Posterior cingulate gyrus (tissue), 11 donors: ENCODE measurements at places on chromosomes 3 and 15.

DNA sequence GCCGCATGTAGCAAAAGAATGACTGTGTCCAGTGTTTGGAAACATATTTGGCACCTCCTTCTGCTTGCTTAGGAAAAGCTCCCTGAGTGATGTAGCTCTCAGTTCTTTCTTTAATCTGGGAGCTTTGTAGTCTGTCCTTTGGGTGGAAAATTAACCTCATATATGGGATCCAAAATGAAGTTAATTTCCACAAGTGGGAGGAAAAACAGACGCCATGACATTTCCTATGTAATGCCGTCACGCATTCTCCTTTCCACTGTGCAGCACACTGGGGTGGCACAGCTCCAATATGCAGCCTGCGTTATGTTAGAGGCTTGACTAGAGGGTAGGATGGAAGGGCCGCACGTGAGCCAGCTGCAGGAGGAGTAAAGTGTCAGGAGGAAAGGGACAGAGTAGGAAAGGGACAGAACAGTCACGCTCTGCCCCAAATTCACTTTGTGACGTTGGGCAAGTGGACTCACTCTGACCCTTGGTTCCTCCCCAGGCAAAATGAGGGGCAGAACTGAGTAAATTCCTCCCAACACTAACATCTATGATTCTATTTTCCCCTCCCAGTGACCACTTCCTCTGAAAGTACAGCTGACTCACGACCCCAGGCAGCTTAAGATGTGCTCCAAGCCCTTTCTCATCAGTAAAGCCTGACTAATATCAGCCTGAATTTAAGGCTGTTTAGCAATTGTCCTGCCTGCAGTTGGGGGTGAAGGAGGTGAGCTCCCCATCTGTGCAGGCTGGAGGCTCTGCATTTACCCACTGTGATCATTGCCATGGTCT lies 176.5 kb upstream of the PFN2 start:
- DNase-seq: no peak

- DNase-seq: no peak
These were observed 353.0 kb downstream of the MAGI1 start for GRCh38 chr3:65685621-65686235.

DNA sequence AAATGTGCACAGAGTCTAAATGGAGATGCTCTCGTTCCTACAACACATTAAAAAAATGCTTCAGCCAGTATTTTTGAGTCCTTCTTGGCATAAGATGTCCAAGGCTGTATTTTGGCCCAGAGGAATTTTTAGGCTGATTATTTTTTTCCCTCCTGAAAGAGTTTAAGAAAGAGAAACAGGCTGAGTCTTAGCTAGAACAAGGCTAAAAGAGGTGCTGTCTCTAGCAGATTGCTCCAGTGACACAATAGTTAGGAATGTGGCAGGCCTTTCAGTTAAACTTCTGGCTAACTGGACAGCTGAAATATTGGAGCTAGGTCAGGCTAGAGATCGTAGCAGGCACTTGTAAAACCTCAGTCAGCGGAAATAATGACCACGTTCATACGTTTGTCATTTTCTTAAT lies 271.4 kb upstream of the RARB start:
- DNase-seq: no peak

DNA sequence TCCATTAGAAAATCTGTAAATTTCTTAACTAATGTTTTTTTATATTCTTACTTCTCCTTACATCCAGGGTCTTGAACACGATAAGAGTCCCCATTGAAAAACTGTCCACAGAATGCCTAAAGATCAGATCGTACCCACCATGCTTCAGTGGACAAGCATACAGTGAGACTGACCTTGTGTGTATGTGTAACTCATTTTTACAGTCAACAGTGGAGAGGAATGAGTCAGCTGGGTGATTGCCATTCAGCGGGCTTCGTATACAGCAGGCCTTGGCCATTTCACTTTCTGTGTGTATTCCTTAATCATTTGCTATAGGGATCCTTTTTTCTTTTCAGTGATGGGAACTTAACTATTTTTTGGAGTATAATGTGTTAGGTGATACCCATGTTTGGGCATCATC lies 10.6 kb downstream of the PARP14 start:
- no peak for DNase-seq

DNA sequence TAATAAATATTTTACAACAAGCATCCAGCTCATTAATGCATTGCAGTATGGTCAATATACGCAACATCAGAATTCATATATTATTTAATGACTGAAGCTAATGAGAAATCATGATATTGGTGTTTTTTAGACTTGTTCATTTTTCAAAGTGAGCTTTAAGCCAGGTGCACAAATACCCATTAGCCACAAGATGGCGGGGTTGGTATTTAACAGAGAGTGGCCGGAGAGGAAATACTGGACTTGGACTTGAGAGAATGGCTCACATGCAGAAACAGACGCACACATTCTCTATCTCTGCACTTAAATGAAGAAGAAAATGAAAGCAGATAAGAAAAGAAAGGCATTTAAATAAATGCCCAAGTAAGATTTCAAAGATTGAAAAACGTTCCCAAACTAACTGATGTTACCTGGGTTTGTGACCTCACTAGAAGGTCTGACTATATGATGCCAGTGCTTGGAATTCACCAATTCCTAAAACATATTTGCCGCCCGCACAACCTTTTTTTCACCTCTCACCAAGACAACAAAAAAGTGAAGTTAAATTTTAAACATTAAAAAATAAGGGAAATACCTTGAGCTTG lies 21.2 kb upstream of the CRBN start:
- DNase-seq: peak; percentile 78

GRCh38 chr3:183151086-183151485 lies 11.4 kb downstream of the LAMP3 start:
- DNase-seq: no peak

- DNase-seq: peak; percentile 56
These were observed 21.4 kb downstream of the ROPN1B start for GRCh38 chr3:125990253-125990970.

GRCh38 chr15:54481819-54482218 lies 503.6 kb downstream of the UNC13C start:
- DNase-seq: no peak

DNA sequence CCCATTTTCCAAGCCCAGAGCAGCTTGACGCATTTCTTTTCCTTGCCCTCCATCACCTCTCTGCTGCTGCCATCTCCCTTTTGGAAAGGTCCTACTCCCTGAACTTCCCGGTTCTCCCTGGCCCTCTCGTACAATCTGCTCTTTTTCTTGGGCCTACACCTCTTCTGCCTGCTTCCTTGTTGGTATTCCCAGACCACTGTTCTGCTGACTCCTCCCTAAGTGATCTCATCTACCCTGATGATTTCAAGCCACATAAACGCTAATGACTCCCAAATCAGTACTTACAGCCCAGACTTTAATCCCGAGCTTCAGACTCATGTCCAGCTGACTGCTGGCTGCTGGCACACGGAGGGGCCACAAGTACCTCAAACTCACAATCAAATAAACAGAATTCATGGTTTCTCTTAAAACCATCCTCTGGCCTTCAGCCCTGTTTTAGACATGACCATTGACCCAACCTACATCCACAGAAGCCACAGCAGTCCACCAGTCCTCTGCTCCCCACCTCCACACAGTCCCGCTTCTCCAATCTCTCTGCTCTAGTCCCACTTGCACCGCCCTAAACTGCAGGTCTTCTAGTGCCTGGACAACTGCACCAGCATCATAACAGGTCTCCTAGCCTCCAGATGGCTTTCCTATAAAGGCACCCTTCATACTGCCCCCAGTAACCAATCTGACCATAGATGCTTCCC lies 57.6 kb downstream of the AAGAB start:
- DNase-seq: no peak

GRCh38 chr3:14216257-14217048 lies 37.8 kb downstream of the LSM3 start:
- DNase-seq: peak; percentile 86

DNA sequence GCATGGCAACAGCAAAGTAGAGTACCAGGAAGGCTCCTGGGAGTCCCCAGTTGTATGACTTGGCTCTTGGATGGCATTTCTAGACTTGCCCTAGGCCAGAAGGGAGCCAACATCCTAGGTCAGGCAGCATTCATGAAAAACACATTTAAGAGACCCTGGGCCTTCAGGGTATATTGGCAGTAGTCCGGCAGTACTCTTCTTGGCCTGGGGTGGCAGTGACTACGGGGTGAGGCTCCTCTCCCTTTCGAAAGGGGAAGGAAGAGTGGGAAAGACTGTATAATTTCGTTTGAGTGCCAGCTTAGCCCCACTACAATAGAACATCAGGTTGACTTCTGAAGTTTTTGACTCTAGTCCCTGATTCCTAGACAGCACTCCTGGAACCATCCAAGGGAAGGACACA lies 136.4 kb downstream of the ZIC4 start:
- DNase-seq: no peak

- no peak for DNase-seq
These were observed 116.6 kb upstream of the IQSEC1 start for GRCh38 chr3:13189639-13190377.

DNA sequence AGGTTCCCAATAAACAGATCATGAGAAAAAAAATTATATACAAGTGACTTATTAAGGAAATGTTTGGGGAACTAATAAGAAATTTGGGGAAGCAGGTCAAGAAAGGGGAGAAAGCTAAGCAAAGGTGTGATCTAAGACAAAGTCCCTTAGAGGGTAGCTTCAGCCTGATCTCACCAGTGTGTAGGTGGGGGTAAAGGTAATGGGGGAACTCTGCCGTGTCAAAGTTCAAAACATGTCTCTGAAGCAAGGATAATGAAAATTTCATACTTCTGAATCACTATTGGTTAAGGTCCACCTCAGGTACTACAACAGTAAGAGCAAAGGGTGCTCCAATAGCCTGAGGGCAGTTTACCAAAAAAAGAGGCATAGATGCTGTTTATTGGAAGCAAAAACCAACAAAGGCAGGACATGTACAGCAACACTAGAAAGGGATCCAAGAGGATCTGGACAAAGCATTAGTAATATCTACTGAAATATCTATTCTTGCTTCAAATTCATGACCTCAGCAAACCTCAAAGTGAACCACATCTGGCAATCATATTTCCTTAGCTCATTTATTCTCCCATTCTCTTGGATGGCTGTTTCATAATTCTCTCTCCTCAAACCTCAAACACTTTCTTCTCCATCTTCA lies 6.9 kb downstream of the ACAD11 start:
- DNase-seq: no peak

DNA sequence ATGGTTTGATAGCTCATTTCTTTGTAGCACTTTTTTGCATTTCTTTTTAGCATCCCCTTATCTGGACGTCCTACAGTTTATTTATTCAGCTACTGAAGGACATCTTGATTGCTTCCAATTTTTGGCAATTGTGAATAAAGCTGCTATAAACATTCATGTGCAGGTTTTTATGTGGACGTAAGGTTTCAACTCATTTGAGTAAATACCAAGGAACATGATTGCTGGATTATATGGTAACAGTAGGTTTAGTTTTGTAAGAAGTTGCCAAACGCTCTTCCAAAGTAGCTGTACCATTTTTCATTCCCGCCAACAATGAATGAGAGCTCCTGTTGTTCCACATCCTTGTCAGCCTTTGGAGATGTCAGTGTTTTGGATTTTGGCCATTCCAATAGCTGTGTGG lies 29.5 kb upstream of the ACTL6A start:
- DNase-seq: no peak

DNA sequence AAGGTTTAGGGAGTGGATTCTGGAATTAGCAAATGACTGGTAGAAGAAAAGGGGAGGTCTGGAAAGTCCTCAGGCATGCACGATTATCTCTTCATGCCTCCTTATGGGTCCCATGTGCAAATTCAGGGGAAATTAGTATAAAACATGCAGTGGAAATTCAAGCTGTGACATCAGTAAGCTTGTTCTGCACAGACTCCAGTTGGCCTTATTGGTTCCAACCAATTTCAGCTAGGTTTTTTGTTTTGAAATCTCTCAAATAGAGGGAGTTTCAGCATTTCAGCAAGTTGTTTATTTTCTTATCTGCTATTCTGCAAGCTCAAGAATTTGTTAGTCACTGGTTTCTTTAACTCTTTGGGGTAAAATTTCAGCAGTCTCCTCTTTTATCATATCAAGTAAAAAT lies 774 bp upstream of the TMCO5A start:
- no peak for DNase-seq

GRCh38 chr3:188349351-188349901 lies 195.5 kb downstream of the LPP start:
- no peak for DNase-seq

DNA sequence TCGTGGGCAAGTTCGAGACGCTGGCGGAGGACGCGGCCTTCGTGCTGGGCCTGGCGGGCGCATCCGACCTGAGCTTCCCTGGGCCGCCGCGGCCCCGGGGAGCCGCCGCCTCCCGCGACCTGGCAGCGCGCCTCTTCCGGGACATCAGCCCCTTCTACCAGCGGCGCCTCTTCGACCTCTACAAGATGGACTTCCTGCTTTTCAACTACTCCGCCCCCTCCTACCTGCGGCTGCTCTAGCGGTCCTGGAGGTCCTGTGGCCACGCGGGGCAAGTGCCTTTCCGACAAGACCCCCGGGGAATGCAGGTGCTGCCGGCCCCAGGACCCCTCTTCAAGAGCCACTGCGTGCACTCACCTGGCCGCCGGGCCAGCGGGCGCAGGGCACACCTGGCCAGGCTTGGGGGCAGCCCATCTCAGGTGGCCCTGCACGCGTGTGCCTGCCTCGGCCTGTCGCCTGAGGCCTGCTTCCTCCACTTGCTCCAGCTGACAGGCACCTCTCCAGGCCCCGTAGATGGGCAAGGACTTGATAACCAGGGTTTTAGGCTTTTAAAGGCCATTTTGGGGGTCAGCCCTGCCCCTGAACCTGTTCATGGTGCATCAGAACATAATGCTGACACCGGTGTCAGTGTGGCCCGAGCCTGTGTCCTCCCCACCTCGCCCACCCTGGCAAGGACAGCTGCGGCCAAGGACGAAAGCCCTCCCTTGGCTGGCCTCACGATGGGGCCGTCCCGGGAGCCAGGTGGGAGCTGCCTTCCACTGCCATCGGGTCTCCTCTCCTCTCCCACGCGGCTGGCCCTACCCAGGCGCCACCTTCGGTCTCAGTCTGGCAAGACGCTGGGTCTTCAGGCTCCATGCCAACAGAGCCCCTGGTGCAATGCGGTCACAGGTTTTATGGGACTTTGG lies 16.1 kb downstream of the C3orf22 start:
- peak; percentile 6 for DNase-seq

DNA sequence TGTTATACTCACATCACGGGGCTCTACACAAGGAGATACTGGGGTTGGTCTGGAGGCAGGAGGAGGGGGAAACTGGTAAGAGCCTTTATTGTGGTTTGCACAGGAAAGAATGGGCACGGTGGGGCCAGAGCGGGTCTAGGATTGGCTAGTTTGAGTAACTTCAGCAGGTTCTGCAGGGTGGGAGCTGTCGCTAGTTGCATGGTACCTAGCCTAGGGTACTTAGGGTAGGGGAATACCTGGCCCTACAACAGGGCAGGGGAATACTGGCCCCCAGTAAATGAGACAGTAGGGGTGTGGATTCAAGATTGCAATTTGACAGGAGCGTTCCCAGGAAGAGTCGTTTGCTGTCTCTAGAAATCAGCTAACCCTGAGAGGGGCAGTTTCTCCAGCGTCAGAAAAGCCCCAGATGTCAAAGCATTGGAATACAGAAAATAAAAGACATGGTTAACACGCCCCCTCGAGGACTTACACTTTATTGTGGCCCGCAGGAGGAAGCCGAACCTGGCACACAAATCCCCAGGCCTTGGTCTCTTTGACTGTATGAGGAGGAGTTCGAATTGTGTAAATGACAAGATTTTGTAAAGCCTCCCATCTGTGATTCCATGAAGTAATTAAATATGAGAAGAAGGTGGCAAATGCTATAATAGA lies 32.0 kb downstream of the ST8SIA2 start:
- DNase-seq: no peak

GRCh38 chr15:73866881-73867410 lies 6.4 kb upstream of the TBC1D21 start:
- DNase-seq: no peak
